A375 (cell line): ENCODE measurements at places on chromosomes 7 and 10. TPM values are rescaled to one million over a fixed set of nuclear protein-coding genes. Genes with fewer than 3 reads are reported as not detected.

Gene WNT8B
- 0.08 and 0.11 TPM in 2 replicates for total RNA-seq

Gene SLC26A5
- total RNA-seq, result not detected in 2 replicates

Gene GARIN1A
- 0.87 and 1.1 TPM in 2 replicates for total RNA-seq

Gene PODXL
- total RNA-seq, result 12.0 and 12.7 TPM in 2 replicates

Gene FKBP6
- total RNA-seq, result not detected in 2 replicates

Gene PVRIG
- total RNA-seq, result not detected in 2 replicates

Gene MKX
- total RNA-seq, result 0.05 and 0.11 TPM in 2 replicates

Gene NXPH1
- total RNA-seq, result not detected in 2 replicates

Gene HTR7
- total RNA-seq, result 18.0 and 22.4 TPM in 2 replicates

Gene CACNA2D1
- 8.3 and 27.9 TPM in 2 replicates for total RNA-seq

Gene GPRIN2
- total RNA-seq, result not detected in 2 replicates

Gene KCP
- not detected in 2 replicates for total RNA-seq

Gene ASAH2
- 4.0 and 4.9 TPM in 2 replicates for total RNA-seq

Gene ZNF485
- 2.8 and 4.2 TPM in 2 replicates for total RNA-seq

Gene STOX1
- 0.15 and 0.21 TPM in 2 replicates for total RNA-seq

Gene GPR26
- total RNA-seq, result not detected in 2 replicates

Gene DDX50
- 33.4 and 43.0 TPM in 2 replicates for total RNA-seq

Gene AOAH
- total RNA-seq, result 0.45 TPM in 1 of 2 replicates, not detected in the other

Gene SFTPA1
- not detected in 2 replicates for total RNA-seq

Gene IFIT3
- total RNA-seq, result 4.3 and 6.6 TPM in 2 replicates

Gene WASHC2C
- 9.7 and 21.4 TPM in 2 replicates for total RNA-seq

Gene VGF
- 338 and 362 TPM in 2 replicates for total RNA-seq

Gene NPFFR1
- total RNA-seq, result not detected in 2 replicates

Gene NRG3
- 0.08 and 0.16 TPM in 2 replicates for total RNA-seq

Gene AGAP9
- total RNA-seq, result 4.3 and 4.6 TPM in 2 replicates

Gene ZNF425
- total RNA-seq, result 0.74 and 1.1 TPM in 2 replicates

Gene POU6F2
- 0.34 TPM in 1 of 2 replicates, not detected in the other for total RNA-seq

Gene GBX1
- not detected in 2 replicates for total RNA-seq

Gene DNAH11
- total RNA-seq, result 1.6 and 5.0 TPM in 2 replicates

Gene PIP
- not detected in 2 replicates for total RNA-seq
